Astrocyte (in vitro differentiated cells and primary cell): ENCODE measurements at places on chromosomes 2 and 18. TPM values are rescaled to one million over a fixed set of nuclear protein-coding genes. Genes with fewer than 3 reads are reported as not detected.

KYNU gene
- total RNA-seq: 0.72 and 1.2 TPM in 2 replicates

NT5C1B gene
- not detected in 2 replicates for total RNA-seq

DNA sequence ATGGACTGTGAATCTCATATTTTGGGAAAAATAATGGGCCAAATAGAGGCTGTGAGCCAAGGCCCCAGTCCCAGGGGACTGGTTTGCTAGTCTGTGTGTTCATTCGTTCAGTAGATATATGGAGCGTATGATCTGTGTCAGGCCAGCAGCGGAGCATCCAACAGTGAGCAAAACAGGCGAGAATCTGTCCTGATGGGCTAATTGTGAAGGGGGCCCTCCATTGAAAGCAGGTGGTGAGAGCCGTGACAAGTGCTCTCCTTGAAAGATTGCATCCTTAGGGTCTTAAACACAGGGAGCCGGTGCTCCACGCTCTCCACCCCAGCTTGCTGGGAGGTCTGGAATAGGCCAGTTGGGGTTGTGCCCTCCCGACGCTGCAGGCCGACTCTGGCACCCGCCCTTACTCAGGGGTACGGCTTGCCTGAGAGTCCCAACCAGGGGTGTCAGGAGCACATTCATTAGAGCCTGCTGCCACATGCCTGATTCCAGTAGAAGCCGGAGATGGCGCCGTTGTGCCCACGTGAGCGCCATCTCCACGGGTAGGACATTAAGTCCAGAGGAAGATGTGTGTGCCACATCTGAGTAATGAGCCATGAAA is 213.3 kb downstream of the SH3RF3 start:
- DNase-seq: no peak
- H3K27me3 ChIP-seq: no peaks in the 10 kb centered on the region
- no peak overlapping the region for H3K4me3 ChIP-seq
- H3K36me3 ChIP-seq: no peaks in the 10 kb centered on the region
- peaks cover 15% of the 10 kb centered on the region for H3K4me1 ChIP-seq

- no peaks in the 10 kb centered on the region for H3K36me3 ChIP-seq
- H3K4me3 ChIP-seq: no peak overlapping the region
- H3K27ac ChIP-seq: no peak overlapping the region
- DNase-seq: peak; percentile 40
- no peaks in the 10 kb centered on the region for H3K27me3 ChIP-seq
- H3K4me1 ChIP-seq: no peaks in the 10 kb centered on the region
These were observed 122.1 kb downstream of the EML6 start for GRCh38 chr2:54845514-54845913.

GRCh38 chr18:9724797-9725585 is 16.9 kb downstream of the RAB31 start:
- H3K27me3 ChIP-seq: no peaks in the 10 kb centered on the region
- no peak overlapping the region for H3K4me3 ChIP-seq
- peaks cover 3% of the 10 kb centered on the region for H3K4me1 ChIP-seq
- H3K27ac ChIP-seq: no peak overlapping the region
- no peaks in the 10 kb centered on the region for H3K36me3 ChIP-seq
- no peak for DNase-seq
